ENCODE measurements at places on chromosomes 6 and 20. TPM values are rescaled to one million over a fixed set of nuclear protein-coding genes. Genes with fewer than 3 reads are reported as not detected.

DNA sequence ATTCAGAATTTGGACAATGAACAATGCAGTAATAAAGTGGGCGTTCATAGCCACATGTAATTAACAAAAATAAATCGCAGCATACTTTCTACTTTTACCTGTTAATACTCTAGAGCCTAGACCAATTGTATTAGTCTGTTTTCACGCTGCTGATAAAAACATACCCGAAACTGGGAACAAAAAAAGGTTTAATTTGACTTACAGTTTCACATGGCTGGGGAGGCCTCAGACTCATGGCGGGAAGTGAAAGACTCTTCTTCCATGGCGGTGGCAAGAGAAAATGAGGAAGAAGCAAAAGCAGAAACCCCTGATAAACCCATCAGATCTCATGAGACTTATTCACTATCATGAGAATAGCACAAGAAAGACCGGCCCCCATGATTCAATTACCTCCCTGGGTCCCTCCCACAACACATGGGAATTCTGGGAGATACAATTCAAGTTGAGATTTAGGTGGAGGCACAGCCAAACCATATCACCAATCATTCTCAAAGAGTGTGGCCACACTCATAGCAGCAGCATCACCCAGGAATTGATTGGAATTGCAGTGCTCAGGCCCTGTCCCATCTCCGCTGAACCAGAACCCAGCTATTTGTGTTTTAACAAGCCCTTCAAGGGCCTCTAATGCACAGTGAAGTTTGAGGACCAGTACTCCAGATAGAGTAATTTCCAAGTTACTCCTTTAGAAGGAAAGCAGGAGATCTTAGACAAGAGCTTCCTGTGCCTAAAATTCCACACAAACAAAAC lies 650.0 kb downstream of the KIF16B start:
- no peak for DNase-seq

NR2E1 gene
- total RNA-seq = not detected

DNA sequence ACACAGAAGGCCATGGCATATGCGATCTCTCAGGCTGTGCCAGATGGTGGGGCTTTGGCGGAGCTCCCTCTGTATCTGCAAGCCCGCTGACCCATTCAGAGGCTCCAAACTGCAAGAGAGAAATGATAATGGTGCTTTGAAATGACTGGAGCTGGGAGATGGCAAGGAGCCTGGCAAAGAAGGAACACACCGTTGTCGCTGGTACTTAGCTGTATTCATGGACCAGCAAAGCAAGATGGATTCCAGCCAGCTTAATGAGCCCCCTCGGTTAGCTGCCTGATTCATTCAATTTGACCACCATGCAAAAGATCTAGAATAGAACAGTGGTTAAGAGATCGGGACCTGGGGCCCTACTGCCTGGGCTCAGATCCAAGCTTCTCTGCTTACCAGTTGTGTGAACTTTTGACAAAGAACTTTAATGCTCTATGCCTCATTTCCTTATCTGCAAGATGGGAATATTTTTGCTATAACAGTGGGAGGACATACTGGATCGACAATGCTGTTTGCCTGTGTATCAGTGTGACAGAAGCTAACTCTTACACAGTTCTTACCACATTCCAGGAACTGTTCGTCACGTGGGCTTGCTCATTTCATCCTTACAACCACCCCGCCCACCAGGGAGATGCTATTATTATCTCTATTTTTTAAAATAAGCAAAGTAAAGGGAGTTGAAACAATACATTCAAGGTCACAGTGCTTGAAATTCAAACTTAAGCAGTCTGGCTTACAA lies 317.8 kb upstream of the SULF2 start:
- DNase-seq = no peak

- no peak for DNase-seq
Measured at GRCh38 chr6:23334360-23334759, 765.0 kb downstream of the HDGFL1 start.

SGK2 gene
- not detected for total RNA-seq

PGBD1 gene
- total RNA-seq = 4.1 TPM

DNA sequence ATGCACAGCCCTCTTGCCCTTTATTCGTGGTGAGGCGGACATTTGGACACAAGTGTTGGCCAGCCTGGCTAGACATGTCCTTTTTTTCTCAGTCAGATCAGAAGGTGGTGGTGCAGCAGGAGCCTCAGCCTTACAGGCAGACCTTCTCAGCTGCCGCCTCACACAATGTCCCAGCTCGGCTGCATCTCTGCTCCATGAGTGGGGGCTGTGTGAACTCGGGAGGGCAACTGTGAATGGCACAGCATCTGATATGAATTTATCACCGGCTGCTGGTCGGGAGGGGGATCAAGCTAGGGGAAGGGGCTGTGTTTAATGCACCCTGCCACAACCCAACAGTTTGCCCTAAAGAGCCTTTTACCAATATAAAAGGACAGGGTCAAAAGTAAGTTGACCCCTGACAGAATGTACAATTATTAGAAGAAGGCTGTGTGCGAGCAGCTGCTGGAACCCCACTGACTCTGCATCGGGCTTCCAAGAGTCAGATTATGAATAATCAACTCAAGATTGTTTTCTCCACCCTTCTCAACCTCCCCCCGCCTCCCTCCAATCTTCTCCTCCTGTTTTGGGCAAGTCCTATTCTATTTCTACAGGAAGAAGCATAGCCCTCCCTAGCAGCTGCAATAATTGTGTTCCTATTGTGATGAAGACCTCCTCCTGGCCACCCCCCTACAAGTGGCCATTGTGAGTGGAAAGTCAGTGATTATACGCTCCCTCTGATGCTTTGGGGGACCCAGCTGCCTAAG lies 245.2 kb downstream of the PKHD1 start:
- DNase-seq = no peak
